ENCODE measurements at places on chromosomes 2 and 18.
A peak's percentile ranks its signal among the peaks of the same experiment; 100 is the strongest.

GRCh38 chr18:61876899-61877298 lies 15.9 kb downstream of the RNF152 start:
- H3K4me1 ChIP-seq, result no peaks in the 10 kb centered on the region
- no peaks in the 10 kb centered on the region for H3K36me3 ChIP-seq
- no peak overlapping the region for H3K4me3 ChIP-seq

DNA sequence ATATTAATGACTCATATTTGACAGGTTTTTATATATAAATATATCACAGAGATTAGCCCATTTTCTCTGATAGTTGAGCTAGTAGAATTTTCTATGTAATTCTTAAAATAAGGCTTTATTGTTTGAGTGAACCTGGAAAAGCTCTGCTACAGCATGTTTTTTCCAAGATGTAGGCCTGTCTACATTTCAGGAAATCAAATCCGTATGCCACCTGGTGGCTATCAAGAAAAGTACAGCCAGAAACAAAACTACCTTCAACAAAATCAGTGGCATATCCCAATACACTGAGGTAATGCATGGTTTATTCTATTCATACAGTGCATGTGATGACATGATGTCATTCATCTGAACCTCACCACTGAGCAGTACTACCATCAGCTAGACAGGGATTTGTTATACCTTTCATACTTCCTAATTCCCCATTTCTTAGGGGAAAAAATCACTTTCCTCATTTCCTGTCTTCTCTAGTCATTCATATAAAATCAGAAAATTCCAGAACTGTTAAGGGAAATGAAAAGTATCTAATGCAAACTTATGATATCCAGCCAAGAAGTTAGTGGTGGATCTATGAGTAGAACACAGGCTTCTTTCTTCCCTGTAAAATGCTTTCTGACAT lies 310.4 kb upstream of the SYT4 start:
- DNase-seq, result peak; percentile 15
- no peaks in the 10 kb centered on the region for H3K27me3 ChIP-seq
- H3K36me3 ChIP-seq, result no peaks in the 10 kb centered on the region
- H3K27ac ChIP-seq, result no peak overlapping the region

- no peaks in the 10 kb centered on the region for H3K27me3 ChIP-seq
- no peaks in the 10 kb centered on the region for H3K4me1 ChIP-seq
- H3K36me3 ChIP-seq, result no peaks in the 10 kb centered on the region
- no peak for DNase-seq
These were observed 78.3 kb upstream of the SETBP1 start for GRCh38 chr18:44602380-44602779.

DNA sequence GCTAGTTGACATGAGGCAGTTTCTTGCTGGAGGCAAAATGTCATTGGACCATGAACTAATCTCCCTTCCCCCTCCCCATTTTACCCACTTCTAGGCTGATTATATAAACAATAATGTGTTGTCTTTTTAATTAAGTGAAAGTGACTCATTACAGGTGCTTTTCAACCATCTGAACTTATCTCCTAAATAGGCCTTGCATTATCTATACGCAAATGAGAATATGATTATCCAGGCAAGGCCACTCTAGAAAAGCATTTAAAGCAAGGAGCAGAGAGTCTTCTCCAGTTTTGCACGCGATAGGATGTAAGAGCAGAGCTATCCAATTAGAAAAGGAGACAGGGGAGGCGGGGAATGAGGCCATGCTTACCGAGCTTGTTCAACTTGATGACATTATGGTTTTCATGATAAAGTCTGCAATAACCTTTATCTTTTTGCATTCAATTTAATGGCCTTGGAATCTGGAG lies 286.1 kb upstream of the SIX3 start:
- H3K4me1 ChIP-seq, result no peaks in the 10 kb centered on the region
- H3K27me3 ChIP-seq, result no peaks in the 10 kb centered on the region
- H3K36me3 ChIP-seq, result no peaks in the 10 kb centered on the region
- no peak overlapping the region for H3K4me3 ChIP-seq
- no peak overlapping the region for H3K27ac ChIP-seq

DNA sequence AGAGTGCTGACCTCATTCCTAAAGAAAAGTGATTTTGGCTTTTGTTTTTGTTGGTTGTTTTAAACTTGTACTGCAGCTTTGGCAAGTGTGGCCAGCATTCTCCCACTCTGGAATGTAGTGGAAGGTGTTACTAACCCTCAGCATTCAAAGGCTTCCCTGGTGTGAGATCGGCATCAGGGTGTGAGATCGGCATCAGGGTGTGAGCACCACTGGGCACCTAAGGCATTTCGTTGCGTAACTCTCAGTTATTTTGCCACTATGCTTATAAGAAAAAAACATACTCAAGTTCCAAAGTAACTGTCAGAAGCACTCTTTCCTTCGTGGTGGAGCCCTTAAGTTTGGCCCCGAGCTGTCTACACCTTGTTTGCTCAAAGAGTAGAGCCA lies 1.7 kb downstream of the CYBRD1 start:
- H3K4me3 ChIP-seq, result peak overlapping the region; percentile 74
- H3K27me3 ChIP-seq, result no peaks in the 10 kb centered on the region
- peaks cover 65% of the 10 kb centered on the region for H3K4me1 ChIP-seq
- H3K27ac ChIP-seq, result peak overlapping the region; percentile 94
- DNase-seq, result peak; percentile 15
- H3K36me3 ChIP-seq, result no peaks in the 10 kb centered on the region

DNA sequence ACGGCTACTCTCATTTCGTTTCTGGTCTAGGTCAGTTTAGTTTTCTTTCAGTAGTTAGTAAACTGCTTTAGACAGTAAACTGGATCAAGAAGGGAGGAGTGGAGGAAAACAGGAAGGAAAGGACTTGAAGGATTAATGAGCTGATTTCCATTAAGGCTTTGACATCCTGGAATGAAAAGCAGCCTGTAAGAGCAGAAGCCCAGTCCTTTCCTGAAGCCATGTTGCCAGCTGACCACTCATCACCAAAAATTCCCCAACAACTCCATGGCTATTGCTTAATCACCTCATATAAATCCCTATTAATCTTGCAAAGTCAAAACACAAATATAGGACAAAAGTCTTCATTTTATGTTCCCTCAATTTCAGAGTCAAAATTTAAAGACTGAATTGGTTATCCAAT lies 113.7 kb upstream of the ZFP36L2 start:
- H3K4me3 ChIP-seq, result no peak overlapping the region
- H3K36me3 ChIP-seq, result no peaks in the 10 kb centered on the region
- no peak for DNase-seq
- H3K27ac ChIP-seq, result no peak overlapping the region
- H3K27me3 ChIP-seq, result no peaks in the 10 kb centered on the region
- H3K4me1 ChIP-seq, result peaks cover 53% of the 10 kb centered on the region

DNA sequence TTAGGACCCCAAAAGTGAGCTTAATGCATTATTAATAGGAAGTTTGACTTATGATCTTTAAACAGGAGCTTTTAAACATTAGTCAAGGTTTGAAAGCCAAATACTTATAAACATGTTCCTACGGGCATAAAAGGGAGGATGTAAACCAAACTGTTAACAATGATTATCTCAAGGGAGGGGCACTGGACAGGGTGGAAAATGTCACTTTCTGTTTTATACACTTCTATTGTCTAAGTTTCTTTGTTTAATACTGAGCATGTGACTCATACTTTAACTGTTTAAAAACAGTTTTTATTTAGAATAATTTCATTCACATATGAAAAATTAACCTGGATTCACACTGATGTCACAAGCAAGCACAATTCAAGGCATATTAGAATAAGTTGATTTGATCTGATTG lies 18.3 kb upstream of the ITGA6 start:
- H3K4me1 ChIP-seq, result no peaks in the 10 kb centered on the region
- H3K4me3 ChIP-seq, result no peak overlapping the region
- H3K27ac ChIP-seq, result peak overlapping the region; percentile 56

DNA sequence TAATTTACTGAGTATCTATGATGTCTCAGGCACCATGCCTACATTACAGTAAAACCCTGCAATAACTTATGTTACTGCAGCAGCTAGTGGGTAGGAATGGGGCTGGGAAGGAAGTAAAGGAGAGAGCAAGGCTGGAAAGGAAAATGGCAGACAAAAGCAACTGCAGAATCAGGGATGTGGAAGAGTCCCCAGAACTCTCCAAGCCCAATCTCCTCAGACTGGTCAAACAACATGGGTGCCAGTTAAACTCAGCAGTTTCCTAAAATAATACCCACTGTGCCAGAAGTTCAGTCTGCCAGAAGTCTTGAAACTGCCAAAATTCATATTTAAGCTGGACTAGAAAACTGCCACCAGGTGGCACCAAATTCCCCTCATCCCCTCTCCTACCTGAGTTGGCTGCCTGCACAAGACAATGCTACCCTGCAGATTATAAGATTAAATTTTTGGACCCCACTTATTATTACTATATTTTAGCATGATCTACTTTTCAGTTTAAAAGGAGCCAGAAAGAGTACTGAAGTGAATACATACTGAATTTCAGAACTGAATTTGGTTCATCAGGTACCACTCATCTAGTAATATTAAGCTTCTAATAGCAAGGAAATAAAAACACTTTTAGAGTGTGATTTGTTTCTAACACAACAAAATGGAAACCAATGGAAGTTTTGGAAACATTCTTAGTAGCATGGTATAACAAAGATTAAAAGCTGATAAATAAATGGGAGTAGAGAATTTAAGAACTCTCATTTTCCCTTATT lies 86.8 kb upstream of the DNER start:
- peak; percentile 51 for DNase-seq
- H3K36me3 ChIP-seq, result peaks cover 2% of the 10 kb centered on the region
- H3K4me1 ChIP-seq, result no peaks in the 10 kb centered on the region
- no peak overlapping the region for H3K27ac ChIP-seq
- no peaks in the 10 kb centered on the region for H3K27me3 ChIP-seq

DNA sequence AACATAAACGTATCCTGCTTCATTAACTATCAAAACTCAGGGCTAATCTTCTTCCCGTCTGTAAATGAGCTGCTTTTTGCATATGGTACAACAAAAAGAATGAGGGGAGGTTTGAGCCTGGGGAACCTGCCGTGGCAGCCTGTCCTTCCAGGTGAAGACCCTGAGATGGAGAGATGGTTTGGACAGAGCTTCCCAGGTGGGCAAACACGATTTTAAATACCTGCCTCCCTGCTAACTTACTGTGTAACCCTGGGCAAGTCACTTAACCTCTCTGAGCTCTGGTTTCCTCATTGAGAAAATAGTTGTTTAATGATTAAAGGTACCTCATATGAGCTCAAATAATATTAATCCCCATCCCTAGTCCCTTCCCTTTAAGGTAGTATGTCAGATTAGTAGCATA lies 9.0 kb downstream of the EMX1 start:
- DNase-seq, result no peak
- H3K36me3 ChIP-seq, result no peaks in the 10 kb centered on the region
- peaks cover 7% of the 10 kb centered on the region for H3K4me1 ChIP-seq
- peaks cover 89% of the 10 kb centered on the region for H3K27me3 ChIP-seq

DNA sequence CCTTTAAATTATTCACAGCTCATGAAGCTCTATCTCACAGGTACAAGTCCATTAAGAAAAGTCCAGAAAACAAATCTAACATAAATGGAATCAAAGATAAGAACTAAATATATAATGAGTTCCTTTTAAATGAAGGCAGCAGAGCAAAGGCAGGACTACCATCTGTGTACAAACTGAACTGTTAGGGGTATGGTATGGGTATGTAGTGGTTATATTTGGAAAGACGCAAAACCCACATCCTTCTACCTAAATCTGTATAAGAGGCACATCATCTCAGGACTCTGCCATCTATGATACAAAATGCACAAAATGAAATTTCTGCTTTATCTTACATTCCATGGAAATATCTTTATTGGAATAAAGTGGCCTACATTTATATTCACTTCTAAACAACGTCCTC lies 59.9 kb downstream of the PDE11A start:
- no peaks in the 10 kb centered on the region for H3K4me1 ChIP-seq
- no peak overlapping the region for H3K4me3 ChIP-seq
- DNase-seq, result no peak
- no peak overlapping the region for H3K27ac ChIP-seq

- H3K4me3 ChIP-seq, result peak overlapping the region; percentile 82
- no peaks in the 10 kb centered on the region for H3K27me3 ChIP-seq
- peaks cover 7% of the 10 kb centered on the region for H3K4me1 ChIP-seq
- H3K36me3 ChIP-seq, result no peaks in the 10 kb centered on the region
- H3K27ac ChIP-seq, result peak overlapping the region; percentile 28
These were observed 295 bp upstream of the MTX2 start for GRCh38 chr2:176268976-176269318.

DNA sequence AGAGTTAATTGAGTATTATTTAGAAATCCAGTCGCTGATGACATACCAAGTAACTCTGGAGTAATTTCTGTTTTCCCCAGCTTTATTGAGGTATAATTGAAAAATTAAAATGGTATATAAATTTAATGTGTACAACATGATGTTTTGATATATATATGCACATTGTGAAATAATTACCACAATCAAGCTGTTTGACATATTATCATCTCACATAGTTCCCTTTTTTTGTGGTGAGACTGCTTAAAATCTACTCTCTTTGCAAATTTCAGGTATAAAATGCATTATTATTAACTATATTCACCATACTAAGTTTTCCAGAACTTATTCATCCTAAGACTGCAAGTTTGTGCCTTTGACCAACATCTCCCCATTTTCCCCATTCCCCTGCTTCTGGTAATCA lies 25.0 kb upstream of the SPAG16 start:
- no peak for DNase-seq
- no peaks in the 10 kb centered on the region for H3K4me1 ChIP-seq
- H3K4me3 ChIP-seq, result no peak overlapping the region
- no peaks in the 10 kb centered on the region for H3K27me3 ChIP-seq
- H3K27ac ChIP-seq, result no peak overlapping the region

DNA sequence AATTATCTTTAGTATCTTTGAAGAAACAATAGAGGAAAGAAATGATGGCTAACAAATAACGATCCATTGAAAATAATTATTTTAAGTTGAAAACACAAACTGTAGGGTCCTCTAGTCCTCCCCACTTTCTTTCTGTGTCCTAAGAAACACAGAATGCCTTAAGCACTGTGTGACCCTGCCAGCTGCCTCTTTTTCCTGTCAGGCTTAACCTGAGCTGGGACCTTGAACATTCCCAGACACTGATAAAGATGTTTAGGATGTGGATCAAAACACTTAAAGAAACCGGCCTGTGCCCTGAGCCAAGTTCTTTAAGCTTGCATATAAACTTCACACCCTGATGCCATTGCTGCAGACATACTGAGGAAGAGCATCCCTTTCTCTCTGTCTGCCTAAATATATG lies 755.4 kb upstream of the VRK2 start:
- H3K36me3 ChIP-seq, result no peaks in the 10 kb centered on the region
- no peaks in the 10 kb centered on the region for H3K27me3 ChIP-seq
- no peak for DNase-seq

DNA sequence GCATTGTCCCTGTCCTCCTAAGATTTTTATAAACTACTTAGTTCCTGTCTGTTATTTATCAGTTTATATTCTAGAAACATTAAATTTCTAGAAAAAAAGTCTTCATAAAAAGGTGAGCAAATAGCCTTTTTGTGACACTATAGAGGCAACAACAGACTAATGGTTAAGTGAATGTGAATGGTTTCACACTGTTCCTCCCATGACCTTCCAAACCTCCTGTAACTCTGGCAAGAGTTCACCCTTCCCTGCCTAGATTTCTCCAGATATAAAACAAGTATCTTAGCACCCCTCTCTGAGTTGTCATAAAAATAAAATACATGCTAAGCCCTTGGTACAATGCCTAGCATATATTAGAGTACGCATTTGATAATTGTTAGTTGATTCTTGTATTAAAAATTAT lies 29.2 kb downstream of the COBLL1 start:
- H3K27ac ChIP-seq, result peak overlapping the region; percentile 80
- H3K27me3 ChIP-seq, result no peaks in the 10 kb centered on the region
- no peaks in the 10 kb centered on the region for H3K36me3 ChIP-seq
- H3K4me3 ChIP-seq, result no peak overlapping the region
- DNase-seq, result no peak
- H3K4me1 ChIP-seq, result peaks cover 80% of the 10 kb centered on the region
